ENCODE measurements at places on chromosomes 13 and 19.

DNA sequence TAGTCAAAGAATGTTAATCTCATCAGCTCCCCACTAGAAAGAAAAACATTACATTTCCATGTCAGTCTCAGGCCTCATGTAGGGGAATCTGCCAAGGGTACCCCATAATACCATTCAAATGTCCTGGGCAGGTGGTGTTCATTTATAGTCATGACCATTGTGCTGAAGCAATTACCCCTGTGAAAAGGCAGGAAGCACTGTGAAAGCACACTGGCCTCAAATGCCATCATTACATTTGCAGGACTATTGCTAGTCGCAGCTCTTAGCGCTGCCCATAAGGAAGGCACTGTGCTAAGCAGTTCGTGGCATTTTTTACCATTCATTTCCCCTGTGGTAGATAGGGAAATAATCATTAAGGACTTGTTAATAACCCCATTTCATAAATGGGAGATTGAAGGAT is 109.0 kb downstream of the LHFPL6 start:
- no peak for DNase-seq

GRCh38 chr19:16067205-16067938 is 8.9 kb upstream of the TPM4 start:
- DNase-seq: no peak

GRCh38 chr19:5850743-5851293 is 431 bp downstream of the FUT3 start:
- DNase-seq: no peak

- no peak for DNase-seq
Observed at GRCh38 chr13:22812793-22813192, 368.0 kb upstream of the SGCG start.

- no peak for DNase-seq
Observed at GRCh38 chr13:25738342-25739196, 313.2 kb downstream of the SHISA2 start.

GRCh38 chr19:41872775-41873647 is 4.1 kb upstream of the CD79A start:
- peak; percentile 69 for DNase-seq

GRCh38 chr13:32455594-32455903 is 27.6 kb upstream of the N4BP2L1 start:
- DNase-seq: no peak

DNA sequence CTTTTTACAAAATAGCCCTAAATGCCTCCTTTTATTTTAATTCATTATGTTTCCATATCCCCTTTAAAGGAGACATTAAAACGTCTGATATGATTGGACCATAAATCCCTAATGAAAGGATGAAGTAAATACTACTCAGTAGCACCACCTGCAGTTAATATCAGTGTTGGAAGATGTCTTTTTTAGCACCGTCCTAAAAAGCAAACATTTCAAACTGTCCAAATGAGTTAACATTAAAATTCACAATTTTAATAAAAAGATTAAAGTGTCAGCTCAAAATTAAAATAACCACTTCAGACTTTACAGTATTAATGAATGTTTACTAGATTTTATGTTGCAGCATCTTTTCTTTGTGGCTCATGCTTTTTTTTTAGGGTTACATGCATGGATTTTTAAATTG is 12.3 kb downstream of the ZNF507 start:
- DNase-seq: no peak

- no peak for DNase-seq
Observed at GRCh38 chr19:50741179-50741933, 18.2 kb downstream of the CLEC11A start.

DNA sequence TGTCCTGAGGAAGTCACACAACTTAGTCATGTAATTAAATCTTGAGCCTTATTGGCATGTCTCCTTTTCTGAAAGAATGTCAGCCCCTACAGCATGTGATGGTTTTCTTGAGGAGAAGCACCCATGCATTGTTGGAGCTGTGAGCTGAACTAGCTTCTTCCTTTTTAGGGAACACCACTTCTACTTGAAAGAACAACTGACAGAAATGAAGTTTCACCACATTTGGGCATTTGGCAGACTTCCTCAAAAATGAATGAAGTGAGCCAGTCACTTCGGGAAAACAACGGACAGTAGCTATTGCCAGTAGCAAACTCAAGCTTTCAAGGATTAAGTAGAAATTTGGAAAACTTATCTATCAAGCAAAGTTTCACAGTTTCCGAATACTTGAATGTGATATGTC is 1351.3 kb downstream of the EFNB2 start:
- no peak for DNase-seq

DNA sequence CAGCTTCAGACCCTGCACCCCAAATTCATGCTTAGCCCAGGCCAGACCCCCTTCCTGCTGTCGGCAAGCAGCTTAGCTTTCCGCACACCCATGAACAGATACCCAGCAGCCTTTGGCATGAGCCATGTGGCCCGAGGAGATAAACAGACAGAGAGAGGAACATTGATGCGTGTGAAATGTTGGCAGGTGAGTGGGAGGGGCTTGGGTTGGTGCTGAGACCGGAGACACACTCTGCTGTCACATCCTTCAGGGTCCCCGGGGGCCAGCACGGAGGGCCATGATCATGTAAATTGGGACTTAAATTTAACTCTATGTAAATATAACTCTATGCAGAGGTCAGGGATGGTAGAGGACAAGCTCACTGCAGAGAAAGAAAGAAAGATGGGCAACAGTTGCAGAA is 1.5 kb downstream of the CD22 start:
- no peak for DNase-seq

DNA sequence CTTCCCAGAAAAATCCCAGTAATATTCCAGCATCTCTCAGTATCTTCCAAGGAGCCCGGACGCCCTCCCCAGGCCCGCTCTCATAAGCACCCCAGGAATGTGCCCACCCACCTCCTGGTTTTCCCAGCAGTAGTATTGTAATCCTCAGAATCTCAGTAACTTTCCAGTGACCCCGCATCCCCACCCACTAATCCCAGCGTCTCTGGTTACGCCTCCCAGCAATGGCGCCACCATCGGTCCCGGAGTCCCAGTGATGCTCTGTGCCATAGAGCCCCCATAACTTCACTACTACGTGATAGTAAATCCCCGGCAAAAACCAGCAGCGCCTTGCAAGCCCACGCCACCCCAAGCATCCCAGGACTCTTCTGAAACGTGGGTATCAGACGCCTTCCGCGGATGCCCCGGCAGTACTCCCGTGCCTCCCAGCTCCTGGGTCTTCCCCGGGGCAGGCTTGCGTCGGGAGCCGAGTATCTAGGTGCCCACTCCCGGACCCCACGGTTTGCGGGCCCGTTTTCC is 928 bp upstream of the PNPLA6 start:
- DNase-seq: peak; percentile 33

- no peak for DNase-seq
Observed at GRCh38 chr19:36392916-36393673, 14.1 kb upstream of the ZFP14 start.

- DNase-seq: no peak
Observed at GRCh38 chr13:24005755-24006281, 108.5 kb upstream of the C1QTNF9B start.

DNA sequence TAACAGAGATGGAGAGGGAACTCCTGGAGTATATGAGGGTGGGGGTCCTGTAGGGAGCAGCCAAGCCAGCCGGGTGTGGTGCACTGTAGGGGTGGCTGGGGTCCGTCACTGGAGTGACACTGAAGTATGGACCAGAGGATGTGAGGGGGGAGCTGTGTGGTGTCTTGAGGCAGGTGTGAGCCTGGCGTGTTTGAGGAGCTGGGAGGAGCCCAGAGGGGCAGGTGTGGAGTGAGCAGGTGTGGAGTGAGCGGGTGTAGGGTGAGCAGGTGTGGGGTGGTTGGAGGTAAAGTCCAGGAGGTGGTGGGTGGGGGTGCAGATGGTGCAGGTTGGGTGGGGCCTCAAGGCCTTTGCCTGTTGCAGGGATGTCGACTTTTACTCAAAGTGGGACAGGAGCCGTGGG is 5.9 kb downstream of the B3GNT8 start:
- no peak for DNase-seq

- DNase-seq: no peak
Observed at GRCh38 chr13:47459512-47459911, 541.6 kb downstream of the SUCLA2 start.

- DNase-seq: no peak
Observed at GRCh38 chr13:70604448-70604847, 496.2 kb upstream of the KLHL1 start.

- no peak for DNase-seq
Observed at GRCh38 chr13:41722684-41723535, 238.0 kb downstream of the VWA8 start.

DNA sequence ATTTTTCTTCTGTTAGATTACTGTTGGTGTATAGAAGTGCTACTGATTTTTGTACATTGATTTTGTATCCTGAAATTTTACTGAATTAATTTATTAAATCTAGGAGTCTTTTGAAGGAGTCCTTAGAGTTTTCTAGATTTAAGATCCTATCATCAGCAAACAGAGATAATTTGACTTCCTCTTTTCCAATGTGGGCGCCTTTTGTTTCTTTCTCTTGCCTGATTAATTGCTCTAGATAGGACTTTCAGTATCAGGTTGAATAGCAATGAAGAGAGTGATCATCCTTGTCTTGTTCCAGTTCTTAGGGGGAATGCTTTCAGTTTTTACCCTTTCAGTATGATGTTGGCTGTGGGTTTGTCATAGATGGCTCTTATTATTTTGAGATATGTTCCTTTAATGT is 5.6 kb upstream of the CD33 start:
- peak; percentile 24 for DNase-seq

DNA sequence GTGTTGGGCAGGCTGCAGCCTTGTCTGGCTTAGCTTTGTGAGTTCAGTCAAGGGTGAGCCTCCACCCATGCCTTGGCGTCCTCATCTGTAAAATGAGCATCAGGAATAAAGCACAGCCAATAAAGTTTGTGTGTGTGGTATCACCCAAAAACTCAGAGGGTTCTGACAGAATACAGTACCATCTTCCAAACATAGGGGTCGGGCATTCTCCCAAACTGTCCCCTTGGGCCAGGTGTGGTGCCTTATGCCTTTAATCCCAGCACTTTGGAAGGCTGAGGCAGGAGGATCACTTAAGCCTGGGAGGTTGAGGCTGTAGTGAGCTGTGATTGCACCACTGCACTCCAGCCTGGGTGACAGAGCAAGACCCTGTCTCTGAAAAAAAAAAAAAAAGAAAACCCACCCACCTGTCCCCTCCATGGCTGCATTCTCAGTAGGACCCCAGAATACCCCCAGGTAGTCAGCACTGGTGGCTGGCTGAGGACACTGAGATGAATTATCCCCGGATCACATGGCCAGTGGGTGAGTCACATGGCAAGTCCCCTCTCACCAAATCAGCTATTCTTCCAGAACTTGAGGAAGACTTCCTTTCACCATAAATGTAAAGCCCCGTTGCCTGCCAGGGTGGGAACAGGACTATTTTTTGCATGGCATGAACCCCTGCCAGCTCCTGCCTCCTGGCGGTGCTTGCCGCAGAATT is 18.6 kb downstream of the POP4 start:
- peak; percentile 10 for DNase-seq

- no peak for DNase-seq
Observed at GRCh38 chr19:30540761-30541160, 168.6 kb downstream of the ZNF536 start.

DNA sequence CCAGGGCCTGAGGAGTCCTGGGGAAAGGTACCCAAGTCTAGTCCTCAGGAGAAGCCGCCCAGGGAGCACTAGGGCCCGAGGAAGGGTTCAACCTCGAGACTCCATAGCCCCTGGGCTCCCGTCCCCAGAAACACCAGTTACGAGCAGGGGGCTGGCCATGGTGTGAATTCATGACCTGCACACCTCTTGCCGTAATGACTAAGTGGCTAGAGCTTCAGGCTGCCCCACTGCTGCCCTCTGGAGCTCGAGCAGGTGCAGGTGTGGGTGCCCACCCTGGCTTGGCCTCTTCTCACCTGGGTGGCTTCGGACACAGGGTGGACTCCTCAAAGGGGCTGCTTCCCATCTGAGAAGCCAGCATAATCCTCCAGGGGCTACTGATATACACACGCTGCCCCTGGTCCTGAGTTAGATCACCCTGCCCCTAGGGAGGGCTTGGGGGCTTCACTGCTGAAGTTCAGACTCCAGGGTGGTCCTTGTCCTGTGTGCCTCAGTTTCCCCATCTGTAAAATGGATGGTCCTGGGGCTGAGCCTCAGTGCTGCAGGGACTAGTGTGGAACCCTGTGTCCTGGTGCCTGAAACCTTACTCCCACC is 13.6 kb downstream of the SPC24 start:
- no peak for DNase-seq

- no peak for DNase-seq
Observed at GRCh38 chr13:101972191-101972590, 429.7 kb downstream of the FGF14 start.

DNA sequence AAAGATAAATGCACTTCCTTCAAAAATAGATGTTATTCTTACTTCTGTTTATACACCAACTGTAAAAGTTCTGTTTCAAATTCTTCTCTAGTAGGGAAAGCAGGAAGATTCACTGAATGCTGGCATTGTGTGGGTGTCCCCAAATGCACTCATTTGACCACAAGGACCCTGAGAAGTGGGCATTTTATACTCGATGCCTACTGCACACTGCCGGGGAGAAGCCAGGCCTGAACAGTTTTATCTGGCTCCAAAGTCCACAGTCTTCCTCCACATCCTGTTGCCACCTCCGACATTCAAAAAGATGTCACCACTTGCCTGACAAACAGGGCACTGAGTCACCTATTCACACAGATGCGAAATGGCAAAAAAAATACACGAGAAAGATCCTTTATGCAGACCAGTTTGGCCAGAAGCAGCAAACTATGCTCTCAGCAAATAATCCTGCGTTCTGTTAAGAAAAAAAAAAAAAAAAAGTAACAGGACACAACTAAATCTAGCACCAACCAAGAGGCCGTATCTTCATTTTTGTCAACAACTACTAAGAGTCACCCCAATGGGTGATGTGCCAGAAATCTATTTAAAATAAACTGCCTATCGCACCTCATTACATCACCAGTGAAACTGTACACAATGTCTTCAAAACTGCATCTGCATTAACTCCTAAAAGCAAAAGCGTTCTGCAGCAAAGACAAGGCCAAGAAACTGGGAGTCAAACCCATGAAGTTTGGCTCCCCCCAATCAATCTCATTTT is 6.2 kb downstream of the ZC3H4 start:
- DNase-seq: peak; percentile 76

DNA sequence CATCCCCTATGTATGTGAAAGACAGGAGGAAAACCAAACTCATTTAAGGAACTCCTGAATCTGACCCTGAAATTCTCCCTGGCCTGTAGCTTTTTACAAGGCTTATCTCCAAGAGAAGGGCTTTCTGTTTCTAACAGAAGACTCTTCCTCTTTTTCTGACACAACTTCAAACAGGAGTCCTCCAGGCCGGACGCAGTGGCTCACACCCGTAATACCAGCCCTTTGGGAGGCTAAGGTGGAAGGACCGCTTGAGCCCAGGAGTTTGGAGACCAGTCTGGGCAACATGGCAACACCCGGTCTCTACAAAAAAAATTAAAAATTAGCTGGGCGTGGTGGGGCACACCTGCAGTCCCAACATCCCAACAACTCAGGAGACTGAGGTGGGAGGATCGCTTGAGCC is 41.9 kb downstream of the CARS2 start:
- DNase-seq: no peak

DNA sequence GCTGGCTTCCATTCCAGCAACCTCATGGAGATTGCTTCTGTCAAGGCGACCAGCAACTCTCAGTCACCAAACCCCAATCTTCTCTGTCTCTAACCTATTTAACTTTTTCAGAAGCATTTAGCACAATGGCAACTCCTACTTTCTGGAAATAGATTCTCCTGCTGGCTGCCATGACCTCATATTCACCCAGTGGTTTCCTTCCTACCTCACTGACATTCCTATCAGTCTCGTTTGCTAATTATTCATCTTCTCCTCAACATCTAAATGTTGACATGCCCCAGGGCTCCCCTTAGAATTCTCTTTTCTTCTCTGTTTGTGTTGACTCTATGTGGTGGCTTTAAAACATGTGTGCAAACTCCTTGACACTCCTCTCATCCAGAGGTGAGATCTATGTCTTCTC is 106.7 kb downstream of the OLFM4 start:
- no peak for DNase-seq

All from activated CD4-positive, alpha-beta T cell treated with anti-CD3 and anti-CD28 coated beads, Interleukin-2, amount 50 U/mL, for 16 hours (primary cell).